ENCODE measurements at places on chromosomes 7 and 10.

- DNase-seq = no peak
Measured at GRCh38 chr7:101146-102046, 91.0 kb upstream of the FAM20C start.

GRCh38 chr7:106071356-106071998 lies 40.6 kb downstream of the SYPL1 start:
- DNase-seq = no peak

DNA sequence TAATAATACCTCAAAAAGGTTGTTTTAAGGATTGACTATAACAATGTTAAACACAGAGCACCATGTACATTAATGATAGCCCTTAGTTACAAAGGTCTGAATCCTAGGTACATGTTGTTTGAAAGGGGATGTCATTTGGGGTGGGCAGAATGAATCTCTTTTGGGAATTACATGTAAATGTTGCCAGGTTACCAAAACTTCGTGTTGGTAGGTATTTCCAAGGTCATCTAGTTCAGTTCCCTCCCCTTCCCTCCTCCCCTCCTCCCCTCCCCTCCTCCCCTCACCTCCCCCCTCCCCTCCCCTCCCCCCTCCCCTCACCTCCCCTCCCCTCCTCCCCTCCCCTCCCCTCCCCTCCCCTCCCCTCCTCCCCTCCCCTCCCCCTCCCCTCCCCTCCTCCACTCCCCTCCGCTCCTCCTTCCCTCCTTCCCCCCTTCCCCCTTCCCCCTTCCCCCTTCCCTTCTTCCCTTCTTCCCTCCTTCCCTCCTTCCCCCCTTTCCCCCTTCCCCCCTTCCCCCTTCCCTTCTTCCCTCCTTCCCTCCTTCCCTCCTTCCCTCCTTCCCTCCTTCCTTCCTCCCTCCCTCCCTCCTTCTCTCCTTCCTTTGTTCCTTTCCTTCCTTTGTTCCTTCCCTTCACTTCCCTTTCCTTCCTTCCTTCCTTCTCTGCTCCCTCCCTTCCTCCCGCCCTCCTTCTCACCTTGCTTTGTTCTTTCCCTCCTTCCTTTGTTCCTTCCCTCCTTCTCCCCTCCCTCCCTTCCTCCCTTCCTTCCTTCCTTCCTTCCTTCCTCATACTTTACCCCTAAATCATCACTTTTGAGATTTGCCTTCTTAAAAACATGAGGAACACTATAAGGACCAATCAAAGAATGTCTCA lies 8.1 kb downstream of the VTI1A start:
- no peak for DNase-seq

GRCh38 chr7:158816995-158817394 lies 12.3 kb downstream of the ESYT2 start:
- DNase-seq = no peak

All from activated naive CD8-positive, alpha-beta T cell treated with anti-CD3 and anti-CD28 coated beads, Interleukin-2, amount 50 U/mL, for 16 hours (primary cell).